ENCODE measurements at places on chromosomes 1 and 21. TPM values are rescaled to one million over a fixed set of nuclear protein-coding genes. Genes with fewer than 3 reads are reported as not detected.

Gene CENPF
- polyA plus RNA-seq = 8.0 TPM

Gene UMODL1
- polyA plus RNA-seq = 1.4 TPM

Gene CCDC185
- not detected for polyA plus RNA-seq

DNA sequence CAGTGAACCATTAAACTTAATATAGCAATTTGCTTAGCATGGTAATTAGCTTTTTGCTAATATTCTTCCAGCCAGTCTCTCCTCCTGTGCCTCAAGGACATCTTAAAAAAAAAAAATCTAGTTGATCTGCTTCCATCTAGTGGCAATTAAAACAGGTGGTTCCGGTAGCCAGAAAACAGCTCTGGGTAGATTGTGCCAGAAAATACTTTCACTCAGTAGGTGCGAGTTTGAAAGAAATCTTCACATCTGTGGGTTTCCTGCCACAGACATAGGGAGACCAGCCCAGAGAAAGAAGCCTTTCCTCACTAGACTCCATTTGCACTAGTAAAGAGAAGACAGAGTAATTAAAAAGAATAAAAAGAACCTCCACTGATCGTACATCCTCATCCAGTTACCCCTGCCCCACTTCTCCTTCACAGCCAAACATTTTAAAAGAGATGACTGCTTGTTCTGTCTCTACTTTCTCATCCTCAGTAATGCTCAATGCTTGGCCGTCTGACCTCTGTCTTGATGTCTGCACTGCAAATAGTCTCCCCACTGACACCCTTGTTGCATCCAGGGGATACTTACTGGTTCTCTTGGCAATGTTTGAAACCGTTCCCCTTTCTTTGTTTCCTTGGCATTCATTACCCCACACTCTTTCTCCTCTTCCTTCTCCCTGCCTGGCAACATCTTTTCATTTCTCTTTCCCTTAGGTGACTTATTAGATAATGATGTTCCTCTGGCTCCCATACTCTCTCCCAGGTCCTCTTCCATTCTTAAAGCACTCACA lies 16.9 kb downstream of the SELL start:
- DNase-seq = peak; percentile 91

DNA sequence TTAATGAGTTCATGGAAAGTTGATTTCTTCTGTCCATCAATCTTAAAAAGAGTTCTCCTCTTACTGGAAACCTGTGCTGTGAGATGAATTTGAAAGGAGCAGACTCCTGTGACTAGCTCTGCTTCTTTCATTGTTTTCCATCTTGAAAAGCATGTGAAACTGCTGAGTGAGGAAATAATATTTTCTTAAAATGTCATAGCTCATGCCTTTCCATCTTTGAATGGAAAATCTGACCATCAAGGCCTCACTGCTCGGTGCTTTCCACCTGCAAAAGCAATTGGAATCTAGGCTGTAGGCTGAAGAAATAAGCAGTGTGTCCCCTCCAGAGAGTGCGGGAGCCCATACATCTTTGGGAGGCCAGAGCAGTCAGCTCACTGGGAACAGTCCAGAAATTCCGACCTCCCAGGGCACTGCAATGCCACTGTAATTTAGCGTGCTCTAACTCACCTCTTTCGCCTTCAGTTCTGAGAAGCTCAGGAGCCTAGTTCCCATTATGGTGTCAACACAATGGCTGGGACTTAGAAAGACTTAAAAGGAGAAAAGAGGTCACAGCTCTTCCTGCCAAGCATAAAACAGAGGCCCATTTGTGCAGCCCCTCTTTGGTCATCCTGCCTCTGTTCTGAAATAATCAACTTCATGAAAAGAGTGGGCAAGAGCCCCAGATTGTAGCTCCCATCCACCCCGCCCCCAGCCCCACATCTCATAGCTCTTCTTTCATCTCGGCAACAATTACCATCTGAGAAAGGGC lies 50.4 kb upstream of the F3 start:
- DNase-seq = no peak

DNA sequence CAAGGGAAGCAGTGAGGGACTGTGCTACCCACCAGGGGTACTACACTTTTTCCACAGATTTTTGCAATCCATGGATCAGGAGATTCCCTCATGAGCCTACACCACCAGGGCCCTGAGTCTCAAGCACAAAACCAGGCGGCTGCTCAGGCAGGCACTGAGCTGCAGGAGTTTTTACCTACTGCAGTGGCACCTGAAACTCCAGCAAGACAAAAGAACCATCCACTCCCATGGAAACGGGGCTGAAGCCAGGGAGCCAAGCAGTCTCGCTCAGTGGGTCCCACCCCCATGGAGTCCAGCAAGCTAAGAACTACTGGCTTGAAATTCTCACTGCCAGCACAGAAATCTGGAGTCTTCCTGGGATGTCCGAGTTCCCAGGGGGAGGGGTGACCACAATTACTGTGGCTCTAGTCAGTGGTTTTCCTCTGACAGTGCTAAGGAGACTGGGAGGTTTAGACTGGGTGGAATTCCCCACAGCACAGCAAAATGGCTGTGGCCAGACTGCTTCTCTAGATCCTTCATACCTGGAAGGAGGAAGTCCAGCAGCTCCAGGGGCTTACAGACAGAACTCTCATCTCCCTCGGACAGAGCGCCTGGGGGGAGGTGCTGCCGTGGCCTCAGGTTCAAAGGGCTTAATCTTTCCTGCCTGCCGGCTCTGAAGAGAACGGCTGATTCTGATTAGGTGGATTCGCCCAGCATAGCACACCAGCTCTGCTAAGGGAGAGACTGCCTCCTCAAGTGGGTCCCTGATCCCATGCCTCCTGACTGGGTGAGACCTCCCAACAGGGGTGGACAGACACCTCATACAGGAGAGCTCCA lies 437.8 kb downstream of the LTN1 start:
- no peak for DNase-seq

- DNase-seq = no peak
These were observed 29.5 kb upstream of the CBR3 start for GRCh38 chr21:36105327-36105842.

DNA sequence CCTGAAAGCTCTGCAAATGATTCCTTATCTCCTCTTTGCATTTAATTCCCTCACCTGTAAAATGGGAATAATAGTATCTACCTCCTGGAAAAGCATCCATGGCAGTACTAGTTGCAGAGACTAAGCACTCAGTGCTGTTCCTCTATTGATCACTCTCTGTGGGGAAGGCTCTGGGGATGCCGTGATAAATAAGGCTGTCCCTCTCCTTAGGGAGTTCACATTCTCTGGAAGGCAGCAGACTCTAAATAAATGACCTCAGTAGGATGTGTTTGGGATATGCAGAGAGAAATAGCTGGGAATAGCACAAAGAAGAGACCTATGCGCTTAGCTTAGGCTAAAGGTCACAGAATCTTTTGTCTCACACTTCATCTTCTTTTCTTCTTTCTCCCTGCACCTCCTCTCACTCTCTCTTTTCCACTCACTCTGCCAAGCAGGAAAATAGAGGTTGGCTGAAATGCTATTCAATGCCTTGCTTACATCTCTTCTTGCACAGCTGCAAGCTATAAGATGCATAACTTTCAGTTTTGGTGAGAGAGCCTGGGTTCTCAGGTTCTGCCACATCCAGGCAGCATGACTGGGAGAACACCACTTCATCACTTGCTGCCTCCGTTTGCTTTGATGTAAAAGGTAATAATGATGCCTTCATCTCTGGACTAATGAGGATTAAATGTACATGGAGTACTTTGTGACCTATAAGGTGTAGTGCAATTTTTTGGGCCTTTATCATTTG lies 101.5 kb downstream of the LMX1A start:
- no peak for DNase-seq

- DNase-seq = no peak
These were observed 602 bp upstream of the MED18 start for GRCh38 chr1:28328228-28328648.

DNA sequence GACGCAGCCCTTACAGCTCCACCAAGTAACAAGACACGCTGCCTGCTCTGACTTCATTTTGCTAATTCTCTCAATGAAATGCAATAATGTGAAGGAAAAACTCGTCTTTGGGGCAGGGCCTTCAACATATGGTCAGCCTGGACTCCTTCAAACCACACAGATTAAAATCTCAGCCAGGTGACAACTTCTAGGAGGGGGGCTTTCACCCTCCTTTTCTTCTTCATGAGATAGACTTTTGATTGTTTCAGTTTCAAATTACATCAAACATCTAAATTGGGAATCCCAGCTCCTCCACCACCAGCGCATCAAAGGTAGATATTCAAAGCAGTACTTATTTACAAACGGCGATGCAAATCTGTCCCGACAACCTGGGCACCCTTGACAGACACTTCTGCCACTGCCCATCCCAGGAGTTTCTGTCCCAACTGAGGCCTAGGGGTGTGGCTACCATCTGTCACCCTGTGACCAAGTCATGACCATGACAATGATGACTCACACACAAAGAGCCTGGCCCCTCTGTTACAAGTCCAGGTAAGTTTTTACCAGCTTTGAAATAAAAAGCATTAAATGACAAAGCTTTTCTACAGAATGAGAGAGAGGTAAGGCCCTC lies 29.7 kb downstream of the SSBP3 start:
- peak; percentile 24 for DNase-seq

DNA sequence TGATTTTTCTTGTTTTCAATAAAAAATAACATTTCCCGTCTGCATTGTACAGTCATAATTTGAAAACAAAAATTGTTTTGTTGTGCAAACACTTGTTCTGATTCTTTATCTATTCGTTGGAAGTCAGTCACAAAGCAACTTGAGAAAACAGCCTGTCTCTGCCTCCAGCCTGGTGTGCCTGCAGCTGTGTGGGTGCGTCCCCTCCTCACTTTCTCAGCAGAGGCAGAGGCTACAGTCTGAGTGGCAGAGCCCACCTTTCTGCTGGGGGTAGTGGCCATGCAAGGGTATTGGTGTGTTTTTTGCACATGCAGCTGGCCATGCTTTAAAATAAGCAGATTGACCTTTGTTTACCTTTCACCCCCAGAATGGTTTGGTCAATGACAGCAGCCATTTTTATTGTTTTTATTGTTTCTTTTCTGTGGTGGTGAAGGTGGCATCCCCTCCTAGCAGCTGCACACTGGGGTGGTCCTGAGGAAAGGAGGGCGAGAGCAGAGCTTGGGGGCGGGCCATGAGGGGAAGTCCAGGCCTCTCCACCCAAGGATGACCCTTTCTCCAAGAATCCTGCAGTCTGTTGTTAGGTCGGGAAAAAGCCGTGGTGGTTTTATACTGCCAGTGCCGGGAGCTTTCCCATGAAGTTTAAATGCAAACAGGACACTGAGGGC lies 159.6 kb downstream of the PCBP3 start:
- no peak for DNase-seq

DNA sequence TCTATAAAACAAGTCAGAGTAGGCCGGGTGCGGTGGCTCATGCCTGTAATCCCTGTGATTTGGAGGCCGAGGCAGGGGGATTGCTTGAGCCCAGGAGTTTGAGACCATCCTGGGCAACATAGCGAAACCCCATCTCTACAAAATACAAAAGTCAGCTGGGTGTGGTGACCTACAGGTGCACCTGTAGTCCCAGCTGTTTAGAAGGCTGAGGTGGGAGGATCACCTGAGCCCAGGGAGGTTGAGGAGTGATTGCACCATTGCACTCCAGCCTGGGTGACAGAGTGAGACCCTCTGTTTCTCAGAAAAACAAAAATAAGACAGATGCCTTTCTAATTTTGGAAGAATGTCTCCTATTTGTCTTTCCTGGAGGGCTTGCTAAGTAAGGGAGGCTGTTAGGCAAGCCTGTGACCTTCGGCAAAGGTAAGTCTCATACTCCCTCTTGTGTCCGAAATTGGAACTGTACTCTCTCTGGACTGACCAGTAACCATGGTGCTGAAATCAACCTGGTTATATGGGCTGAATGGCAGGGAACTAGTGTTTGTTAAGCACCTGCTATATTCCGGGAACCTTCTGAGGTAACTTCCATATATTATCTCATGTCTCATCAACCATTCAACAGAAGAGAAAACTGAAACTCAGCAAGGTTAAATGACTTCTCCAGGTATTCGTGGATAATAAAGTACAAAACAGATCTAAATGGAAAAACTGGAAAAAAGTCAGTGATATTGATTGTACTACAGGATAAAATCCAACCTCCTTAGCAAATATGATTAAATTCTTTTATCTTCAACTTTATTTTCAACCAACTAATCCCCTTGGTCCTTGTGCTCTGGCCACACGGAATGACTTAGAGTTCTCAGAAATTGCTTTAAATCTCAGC lies 11.8 kb upstream of the RAB3B start:
- peak; percentile 63 for DNase-seq

DNA sequence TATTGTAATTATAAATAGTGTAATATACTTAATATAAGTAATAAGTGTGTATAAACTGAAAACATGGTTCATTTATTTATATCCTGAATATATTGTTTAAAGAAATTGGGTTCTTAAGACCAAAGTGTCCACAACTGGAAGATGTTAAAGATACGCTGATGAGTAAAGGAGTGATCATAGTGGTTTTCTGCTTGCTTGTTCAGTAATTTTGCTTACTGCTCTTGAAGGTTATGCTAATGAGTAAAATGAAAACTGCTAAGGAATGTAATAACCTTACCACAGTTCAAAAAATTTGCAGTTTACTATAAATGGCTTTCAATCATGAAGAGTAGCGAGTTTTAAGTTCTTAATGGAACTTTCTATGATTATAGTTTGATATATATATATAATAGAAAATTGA lies 22.0 kb downstream of the DONSON start:
- DNase-seq = no peak

DNA sequence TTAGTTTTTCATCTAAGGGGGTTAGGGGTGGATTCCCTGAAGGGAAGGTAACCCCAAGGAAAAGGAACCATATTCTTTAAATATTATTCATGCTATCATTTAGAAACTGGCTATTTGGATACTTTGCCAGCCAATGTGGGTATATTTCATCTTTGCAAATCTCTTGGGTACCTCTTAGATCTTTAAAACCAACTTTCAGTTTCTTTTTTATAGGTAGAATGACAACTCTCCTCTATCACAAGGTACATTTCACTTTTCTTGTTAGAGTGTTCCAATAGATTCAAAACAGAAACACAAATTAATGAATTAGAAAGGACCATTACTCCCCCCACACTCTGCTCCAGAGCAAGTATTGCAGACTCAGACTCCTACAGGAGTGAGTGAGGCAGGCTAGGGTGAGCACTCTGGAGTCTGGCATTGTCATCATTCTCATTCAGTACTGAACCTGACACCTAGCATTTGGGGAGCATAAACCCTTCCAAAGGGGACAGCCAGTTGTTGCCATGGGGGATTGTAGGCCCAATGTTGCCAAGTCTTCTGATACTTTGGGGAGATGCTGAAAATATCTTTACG lies 43.0 kb downstream of the MACO1 start:
- DNase-seq = no peak

DNA sequence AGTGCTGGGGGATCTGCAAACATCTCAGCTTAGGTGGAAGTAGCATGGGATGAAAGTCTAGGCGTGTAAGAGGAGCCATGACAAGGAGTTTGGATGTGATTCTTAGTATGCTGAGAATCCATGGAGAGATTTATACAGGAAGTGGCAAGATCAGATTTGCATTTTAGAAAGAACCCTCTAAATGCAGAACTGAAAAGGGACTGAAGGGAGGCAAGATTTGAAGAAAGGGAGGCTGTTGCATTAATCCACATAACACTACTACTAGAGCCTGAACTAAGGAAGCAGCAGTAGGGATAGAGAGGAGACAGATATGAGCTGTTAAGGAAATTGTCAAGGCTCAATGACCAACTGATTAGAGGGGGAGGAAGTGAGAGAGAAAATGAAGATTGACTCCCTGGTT lies 9.8 kb downstream of the C1orf74 start:
- DNase-seq = no peak

GRCh38 chr1:179042700-179043099 lies 17.0 kb downstream of the FAM20B start:
- DNase-seq = no peak

All from thymus (tissue), 14 donors.